ENCODE measurements at places on chromosomes 7 and 10.

- DNase-seq, result peak; percentile 94
These were observed 25.0 kb downstream of the CACUL1 start for GRCh38 chr10:118729641-118730258.

DNA sequence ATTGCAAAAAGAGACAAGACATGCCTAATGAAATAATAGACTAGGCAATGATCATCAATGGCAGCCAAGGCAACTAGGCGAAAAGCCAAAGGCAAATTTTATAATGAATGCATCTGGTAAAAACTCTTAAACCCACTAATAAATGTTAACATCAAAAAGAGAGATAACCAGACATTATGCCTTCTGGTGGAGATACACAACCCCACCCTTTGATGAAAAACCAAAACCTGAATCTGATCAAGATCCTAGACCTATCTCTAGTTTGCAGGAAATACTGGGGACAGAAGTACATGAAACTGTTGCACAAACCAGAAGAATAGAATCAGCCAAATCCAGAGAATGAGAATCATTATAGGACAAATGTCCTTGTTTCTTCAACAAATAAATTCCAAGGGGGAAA is 22.0 kb upstream of the GSAP start:
- DNase-seq, result no peak

GRCh38 chr7:35454575-35455385 is 200.9 kb upstream of the TBX20 start:
- DNase-seq, result no peak

- no peak for DNase-seq
These were observed 53.9 kb upstream of the PLPP4 start for GRCh38 chr10:120403109-120403508.

DNA sequence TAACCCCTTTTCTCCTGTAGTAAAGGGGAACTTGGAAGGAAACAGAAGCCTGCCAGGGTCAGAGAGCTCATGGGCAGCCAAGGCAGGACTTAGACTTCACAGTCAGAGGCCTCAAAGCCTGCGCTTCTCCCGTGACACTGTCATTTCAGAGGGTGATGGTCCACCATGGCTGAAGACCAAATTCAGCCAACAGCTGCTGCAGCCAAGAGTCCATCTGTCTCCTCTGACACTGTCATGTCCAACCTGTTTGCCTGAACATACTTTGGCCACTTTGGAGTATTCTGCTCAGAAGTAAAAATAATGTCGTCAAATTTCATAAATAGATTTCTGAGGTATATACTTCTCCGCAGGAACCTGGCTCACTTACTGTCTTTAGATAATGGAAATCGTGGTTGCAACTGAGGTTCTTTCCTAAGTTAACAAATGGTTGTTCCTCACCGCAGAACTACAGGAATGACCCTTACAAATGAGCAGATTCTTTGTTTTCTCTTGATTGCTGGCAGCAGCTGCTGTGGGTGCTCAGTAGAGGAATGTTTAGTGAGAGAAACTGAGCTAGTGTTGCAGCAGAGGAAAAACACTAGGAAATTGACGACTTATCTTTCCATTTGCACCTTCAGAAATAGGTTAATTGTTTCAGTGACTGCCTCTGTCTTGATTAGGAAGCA is 626.5 kb downstream of the SDK1 start:
- no peak for DNase-seq

GRCh38 chr10:97687785-97688781 is 1.0 kb upstream of the AVPI1 start:
- DNase-seq, result peak; percentile 26

DNA sequence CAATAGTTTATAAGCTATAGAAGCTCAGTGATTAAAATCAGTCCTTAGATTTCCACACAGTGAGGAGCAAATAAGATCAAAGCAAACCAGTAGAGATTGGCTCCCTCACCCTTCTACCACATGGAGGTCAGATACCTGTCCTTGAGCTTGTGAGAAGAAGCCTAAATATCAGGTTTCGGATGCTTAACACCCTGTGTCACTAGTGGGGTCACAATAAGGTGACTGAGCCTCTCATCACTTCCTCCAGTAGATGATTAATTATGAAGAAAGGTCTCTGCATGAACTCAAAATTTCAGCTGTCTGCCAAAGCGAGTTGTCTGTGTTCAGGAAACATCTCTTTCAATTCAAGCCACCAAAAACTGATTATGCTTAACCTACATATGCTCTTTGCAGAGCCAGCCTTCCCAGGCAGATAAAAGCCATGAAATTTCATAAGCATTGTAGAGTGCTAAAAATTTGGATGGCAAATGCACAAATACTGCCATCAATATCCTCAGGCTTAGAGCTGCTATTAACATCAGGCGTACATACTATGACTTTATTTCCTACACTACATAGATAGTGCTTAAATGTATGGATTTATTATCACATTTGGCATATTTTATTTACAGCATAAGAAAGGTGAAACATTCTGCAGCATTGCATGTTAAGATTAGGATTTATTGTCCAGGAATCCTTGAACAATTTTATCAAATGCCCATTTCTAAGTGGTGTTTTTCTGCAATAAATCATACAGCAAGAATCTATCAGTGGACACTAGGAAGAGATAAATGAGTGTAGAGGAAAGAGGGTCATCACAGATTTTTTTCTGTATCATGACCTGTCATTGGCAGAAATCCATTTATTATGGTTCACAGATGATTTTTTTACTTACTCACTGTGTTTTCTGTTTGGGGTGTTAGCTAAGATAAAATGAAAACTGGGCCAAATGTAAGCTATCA is 285.1 kb upstream of the SP8 start:
- no peak for DNase-seq

DNA sequence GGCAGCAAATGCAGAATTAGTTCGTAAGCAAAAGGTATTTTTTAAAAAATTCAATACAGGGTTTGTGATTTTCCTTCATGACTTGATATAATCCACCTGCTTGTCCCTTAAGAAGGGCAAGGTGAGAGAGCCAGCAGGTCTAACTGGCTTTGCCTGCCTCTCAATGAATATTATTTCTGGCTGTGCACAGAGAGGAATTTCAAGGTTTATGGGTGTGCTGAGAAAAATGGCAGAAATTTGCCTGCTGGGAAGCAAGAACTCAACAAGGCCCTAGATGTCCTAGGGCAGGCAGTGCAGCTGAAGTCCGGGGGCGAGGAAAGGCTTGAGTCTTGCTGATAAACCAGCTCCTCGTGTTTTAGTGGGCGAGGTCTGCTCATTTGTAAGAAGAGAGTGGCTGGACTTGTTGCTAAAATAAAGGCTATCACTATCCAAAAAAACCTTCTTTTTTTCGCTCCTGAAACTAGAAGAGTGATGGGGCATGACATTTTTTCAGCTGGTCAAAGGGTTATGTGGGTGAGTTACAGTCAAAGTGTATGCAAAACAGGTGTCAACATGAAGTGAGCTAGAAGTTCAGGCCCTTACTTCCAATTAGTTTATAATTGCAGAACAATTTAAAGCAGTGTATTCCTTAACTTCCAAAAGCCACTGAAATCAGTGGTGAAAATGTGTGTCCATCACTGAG is 385.8 kb upstream of the KLF6 start:
- DNase-seq, result no peak

DNA sequence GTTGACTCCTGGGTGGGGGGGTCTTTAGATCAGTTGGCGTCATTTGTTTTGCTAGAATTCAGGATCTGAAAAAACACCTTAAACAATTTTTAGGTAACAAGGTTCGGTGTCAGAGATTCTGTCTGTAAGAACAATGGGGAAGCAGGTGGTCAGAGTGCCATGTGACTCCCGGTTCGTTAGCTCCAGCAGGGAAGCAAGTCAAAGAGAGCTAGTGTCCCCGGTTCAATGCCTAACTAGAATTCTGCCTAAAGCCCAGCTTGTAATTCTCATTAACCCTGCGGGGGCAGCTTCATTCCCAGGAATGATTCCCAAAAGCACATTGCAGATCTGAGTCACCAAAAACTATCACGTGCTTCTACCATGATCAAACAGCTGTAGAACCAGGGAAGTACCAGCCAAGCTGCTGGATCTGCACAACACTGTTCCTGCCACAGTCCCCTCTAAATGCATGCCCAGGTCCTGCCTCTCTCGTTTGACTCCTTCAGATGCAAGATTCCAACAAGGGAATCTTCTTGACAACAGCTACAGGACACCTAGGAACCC is 664.3 kb upstream of the CELF2 start:
- DNase-seq, result no peak

GRCh38 chr10:47050618-47051455 is 139.6 kb downstream of the PTPN20 start:
- no peak for DNase-seq

DNA sequence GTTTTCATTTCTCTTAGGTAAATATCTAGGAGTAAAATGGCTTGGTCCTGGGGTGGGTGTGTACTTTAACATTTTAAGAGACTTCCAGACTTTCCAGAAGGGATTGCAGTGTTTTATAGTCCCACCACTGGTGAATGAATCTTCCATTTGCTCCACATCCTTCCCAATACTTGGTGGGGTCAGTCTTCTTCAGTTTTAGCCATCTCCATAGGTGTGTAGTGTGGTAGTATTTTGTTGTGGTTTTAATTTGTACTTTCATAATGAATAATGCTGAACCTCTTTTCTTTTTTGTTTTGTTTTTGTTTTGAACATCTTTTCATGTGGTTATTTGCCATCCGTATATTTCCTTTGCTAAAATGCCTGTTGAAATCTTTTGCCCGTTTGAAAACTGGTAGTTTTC is 86.4 kb downstream of the ANKRD61 start:
- DNase-seq, result no peak

GRCh38 chr10:21744223-21744622 is 210.2 kb downstream of the MLLT10 start:
- no peak for DNase-seq

DNA sequence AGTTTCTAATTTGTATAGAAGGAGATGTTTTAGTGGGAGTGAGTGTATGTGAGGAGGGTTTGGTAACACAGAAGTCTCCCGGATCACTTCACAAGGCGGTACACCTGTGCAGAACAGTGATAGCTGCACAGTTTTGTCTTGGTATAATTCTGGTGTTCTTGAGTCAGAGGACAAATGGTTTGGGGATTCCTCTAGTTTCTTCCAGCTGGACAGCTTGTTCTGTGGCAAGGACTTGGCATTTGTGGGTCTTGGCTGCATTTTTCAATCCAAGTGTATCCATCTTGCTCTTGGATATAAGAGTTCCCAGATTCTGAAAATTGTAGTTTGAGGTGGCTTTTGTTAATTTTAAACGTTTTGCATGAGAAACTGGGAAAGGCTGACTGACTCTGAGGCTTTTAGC is 135.7 kb downstream of the AHR start:
- no peak for DNase-seq

GRCh38 chr10:99233000-99233688 is 2.5 kb downstream of the HPSE2 start:
- DNase-seq, result no peak

DNA sequence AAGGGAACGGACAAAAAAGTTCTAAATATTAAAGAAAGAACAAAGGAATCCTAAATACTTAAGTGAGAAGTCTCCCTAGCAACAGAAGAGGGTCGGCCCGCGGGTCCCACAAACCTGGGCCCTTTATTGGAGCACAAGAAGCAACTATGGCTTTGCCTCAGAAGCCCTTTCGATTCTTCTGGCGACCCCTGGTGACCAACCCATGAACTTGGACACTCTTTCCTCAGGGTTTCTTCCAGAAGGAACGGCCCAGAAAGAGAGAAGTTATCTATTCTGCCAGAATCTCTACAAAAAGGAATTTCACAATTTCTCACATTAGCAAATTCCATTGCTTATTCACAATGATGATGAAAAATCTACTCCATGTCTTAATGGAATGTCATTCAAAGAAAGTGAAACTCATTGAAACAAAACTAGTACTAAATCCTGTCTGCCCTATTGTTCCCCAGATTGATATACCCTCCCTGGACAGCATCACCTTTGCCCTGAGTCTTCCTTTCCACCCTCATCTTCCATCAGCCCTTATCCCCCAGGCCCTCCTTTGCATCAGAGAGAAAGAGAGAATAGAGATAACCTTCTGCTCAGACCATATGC is 43.7 kb downstream of the CPVL start:
- peak; percentile 58 for DNase-seq

- DNase-seq, result no peak
These were observed 24.8 kb upstream of the MKI67 start for GRCh38 chr10:128151031-128151430.

GRCh38 chr7:90345595-90346335 is 751 bp upstream of the GTPBP10 start:
- peak; percentile 67 for DNase-seq

- no peak for DNase-seq
These were observed 67.7 kb downstream of the ST8SIA6 start for GRCh38 chr10:17386616-17387075.

DNA sequence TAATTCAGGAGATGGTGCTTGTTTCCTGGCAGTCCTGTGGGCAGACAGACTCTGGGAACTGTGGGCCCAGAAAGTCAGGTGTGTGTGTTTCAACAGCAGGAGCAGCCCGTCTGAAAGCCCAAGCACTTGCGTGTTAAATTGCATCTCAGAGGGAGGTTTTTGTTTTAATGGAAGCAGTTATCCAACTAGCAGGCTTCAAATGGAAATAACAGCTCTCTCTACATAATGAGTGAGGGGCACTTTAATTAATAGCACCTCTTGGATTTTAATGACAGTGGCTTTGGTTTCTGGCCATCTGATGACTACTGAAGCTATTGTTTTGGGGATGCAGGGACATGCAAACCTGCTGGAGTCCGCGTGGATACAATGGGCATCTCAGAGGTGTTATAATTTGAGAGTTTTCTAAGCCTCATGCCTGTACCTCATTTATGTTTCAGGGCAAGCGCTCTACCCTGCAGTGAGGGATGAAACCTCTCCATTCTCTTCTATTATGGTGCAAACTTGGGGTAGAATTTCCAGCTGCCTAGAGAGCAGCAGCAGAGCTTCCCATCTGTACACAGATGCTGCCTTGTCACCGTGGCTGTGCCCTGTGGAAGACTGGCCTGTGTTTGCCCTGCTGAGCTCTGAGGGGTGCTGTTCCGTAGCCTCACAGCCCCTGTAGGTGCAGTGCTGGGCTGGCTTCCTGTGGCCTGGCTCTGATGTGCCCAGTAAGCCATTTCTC is 206.6 kb upstream of the GPR26 start:
- DNase-seq, result no peak

DNA sequence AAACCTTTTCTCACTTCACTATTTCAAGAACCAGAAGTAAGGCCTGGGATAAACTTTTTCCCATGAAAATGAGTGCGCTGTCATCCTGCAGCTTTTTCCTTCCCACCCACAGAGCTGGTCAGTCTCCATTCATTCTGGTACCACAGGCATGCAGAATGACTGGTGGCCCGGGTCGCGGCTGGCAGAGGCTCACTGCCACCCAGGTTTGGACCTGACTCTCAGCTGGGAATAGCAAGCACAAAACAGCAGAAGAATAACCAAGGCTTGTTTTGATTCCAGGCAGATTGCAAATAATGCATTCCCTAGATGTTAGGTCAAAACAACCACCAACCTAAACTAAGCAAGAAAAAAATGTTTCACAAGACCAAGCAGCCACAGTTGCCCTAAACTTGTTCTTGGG is 190.5 kb upstream of the NRP1 start:
- DNase-seq, result no peak

DNA sequence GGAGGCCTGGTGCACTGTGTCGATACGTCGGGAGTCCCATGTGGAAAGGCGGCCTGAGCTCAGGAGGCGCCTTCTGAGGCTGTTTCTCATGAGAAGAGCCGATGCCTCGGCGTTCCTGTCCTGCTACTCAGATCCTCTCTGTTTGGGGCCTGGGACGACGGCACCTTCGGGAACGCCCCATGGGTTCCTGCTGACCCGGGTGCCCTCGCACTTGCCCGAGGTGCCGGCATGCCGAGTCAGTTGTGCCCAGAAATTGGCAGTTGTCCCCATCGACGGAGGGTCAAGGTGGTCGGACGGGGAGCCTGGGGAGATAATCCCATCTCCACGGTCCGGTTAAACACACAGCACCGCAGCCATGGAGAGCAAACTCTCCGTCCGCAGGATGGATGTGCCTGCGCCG is 33.0 kb downstream of the NKX6-2 start:
- DNase-seq, result no peak

GRCh38 chr10:94027197-94027596 is 33.5 kb downstream of the PLCE1 start:
- no peak for DNase-seq

All from MV-4-11 (cell line).